ENCODE measurements at places on chromosomes 11 and 22. TPM values are rescaled to one million over a fixed set of nuclear protein-coding genes. Genes with fewer than 3 reads are reported as not detected.

The RAB39A gene
- total RNA-seq = not detected

The NNMT gene
- 370 TPM for total RNA-seq

The PACSIN2 gene
- 58.9 TPM for total RNA-seq

The PHF5A gene
- 22.5 TPM for total RNA-seq

The MRTFA gene
- 58.2 TPM for total RNA-seq

The SERPIND1 gene
- not detected for total RNA-seq

The MMP12 gene
- 0.17 TPM for total RNA-seq

The APOL3 gene
- 5.9 TPM for total RNA-seq

- no peaks in the 10 kb centered on the region for H3K36me3 ChIP-seq
- H3K27me3 ChIP-seq = no peaks in the 10 kb centered on the region
- H3K4me1 ChIP-seq = peaks cover 31% of the 10 kb centered on the region
- H3K27ac ChIP-seq = peak overlapping the region; percentile 84
- no peak for DNase-seq
These were observed 1.4 kb downstream of the SIK2 start for GRCh38 chr11:111603611-111604130.

GRCh38 chr22:47654922-47655491 lies 892.6 kb downstream of the TBC1D22A start:
- H3K27me3 ChIP-seq = no peaks in the 10 kb centered on the region
- no peaks in the 10 kb centered on the region for H3K4me1 ChIP-seq
- H3K4me3 ChIP-seq = no peak overlapping the region
- DNase-seq = no peak

DNA sequence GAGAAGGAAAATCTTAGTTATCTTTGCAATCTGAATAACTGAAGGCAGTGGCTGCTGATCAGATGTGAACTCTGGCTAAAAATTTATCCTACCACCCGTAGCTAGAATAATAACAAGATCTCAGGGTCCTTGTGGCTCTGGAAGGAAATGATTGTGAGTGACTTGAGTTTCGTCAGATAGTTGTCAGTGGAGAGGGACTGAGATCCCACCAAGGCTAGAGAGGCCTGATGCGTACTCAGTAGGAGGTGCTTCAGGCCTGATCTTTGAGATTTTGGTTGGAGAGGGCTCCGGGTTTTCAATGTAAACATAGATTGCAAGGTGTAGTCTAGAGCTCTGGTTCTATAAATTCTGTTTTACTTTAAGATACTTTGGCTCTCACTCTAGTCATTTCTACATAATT lies 1.4 kb downstream of the MADD start:
- peak overlapping the region; percentile 74 for H3K27ac ChIP-seq
- DNase-seq = no peak
- peak overlapping the region; percentile 73 for H3K4me3 ChIP-seq
- H3K27me3 ChIP-seq = no peaks in the 10 kb centered on the region

- H3K36me3 ChIP-seq = no peaks in the 10 kb centered on the region
- peak overlapping the region; percentile 49 for H3K27ac ChIP-seq
- no peaks in the 10 kb centered on the region for H3K27me3 ChIP-seq
These were observed 13.6 kb upstream of the APOL5 start for GRCh38 chr22:35703861-35704584.

DNA sequence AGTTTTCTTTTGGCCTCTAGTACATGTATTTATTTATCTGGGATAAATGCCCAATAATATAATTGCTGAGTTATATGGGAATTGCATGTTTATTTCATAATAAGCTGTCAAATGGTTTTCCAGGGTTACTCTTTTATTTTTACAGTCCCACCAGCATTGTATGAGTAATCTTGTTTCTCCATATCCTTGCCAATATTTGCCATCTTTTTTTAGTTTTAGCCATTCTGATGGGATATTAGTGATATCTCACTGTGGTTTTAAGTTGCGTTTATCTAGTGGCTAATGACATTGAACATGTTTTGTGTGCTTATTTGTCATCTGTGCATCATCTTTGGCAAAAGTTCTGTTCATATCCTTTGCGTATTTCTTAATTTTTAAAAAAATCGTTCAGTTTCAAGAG lies 372.8 kb upstream of the CCDC179 start:
- H3K4me3 ChIP-seq = no peak overlapping the region
- DNase-seq = no peak
- H3K4me1 ChIP-seq = peaks cover 9% of the 10 kb centered on the region
- no peak overlapping the region for H3K27ac ChIP-seq
- peaks cover 10% of the 10 kb centered on the region for H3K27me3 ChIP-seq

- DNase-seq = no peak
- H3K27ac ChIP-seq = peak overlapping the region; percentile 28
- H3K27me3 ChIP-seq = no peaks in the 10 kb centered on the region
- H3K4me3 ChIP-seq = no peak overlapping the region
These were observed 5.3 kb upstream of the LRRN4CL start for GRCh38 chr11:62694455-62695167.

DNA sequence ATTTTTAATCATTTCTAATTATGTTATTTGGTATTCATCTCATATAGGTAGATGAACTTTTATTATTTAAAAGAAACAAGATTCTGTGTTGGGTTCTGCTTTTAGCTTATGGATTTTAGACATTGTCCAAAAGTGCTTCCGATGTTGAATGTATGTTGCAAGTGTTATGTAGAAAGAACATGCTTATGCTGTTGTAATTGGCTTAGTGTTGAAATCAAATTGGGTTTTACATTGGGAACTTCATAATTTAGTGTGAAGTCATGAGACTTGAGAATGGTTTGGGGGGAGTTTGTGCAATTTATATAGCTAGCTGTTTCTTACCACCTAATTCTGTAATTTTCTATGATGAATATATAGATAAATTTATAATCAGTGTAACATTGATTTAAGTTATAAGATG lies 3.6 kb downstream of the MTMR3 start:
- H3K4me3 ChIP-seq = no peak overlapping the region
- no peak for DNase-seq
- H3K4me1 ChIP-seq = peaks cover 3% of the 10 kb centered on the region
- no peak overlapping the region for H3K27ac ChIP-seq

DNA sequence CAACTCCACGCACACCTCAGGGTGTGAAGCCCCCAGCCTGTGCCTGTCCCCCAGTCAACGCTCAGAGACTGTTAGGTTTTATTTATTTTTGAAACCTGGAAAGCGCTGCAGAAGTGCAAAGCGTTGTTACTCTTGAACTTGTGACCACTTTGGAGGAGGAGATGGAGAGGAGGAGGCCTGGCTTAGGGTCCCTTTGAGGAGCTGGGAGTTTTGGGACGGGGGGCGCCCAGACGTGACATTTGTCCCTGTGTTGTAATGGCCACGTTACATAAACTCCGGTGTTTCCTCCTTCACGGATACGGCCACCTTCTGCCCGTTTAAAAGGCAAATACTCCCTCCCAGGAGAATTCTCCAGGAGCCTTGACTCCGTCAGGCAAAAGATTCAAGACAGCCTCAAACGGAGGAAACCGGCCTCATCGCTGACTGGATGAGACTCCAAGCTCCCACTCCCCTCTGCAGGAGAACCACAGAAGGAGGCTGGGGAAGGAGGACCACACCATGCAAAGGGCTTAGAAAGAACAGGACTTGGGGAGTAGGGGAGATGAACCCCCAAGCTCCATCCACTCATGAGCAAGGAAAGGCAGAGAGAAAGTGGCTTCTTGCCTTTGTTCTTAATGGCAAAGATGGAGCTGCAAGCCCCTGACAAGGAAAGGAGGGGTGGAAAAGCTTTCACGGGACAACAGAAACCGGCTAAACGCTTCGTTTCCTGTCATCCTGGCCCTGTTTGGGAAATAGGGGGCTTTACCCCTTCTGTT lies 630 bp downstream of the PIK3IP1 start:
- H3K27ac ChIP-seq = peak overlapping the region; percentile 77
- H3K36me3 ChIP-seq = peaks cover 3% of the 10 kb centered on the region
- peaks cover 38% of the 10 kb centered on the region for H3K4me1 ChIP-seq
- H3K27me3 ChIP-seq = no peaks in the 10 kb centered on the region
- peak overlapping the region; percentile 80 for H3K4me3 ChIP-seq
- no peak for DNase-seq

DNA sequence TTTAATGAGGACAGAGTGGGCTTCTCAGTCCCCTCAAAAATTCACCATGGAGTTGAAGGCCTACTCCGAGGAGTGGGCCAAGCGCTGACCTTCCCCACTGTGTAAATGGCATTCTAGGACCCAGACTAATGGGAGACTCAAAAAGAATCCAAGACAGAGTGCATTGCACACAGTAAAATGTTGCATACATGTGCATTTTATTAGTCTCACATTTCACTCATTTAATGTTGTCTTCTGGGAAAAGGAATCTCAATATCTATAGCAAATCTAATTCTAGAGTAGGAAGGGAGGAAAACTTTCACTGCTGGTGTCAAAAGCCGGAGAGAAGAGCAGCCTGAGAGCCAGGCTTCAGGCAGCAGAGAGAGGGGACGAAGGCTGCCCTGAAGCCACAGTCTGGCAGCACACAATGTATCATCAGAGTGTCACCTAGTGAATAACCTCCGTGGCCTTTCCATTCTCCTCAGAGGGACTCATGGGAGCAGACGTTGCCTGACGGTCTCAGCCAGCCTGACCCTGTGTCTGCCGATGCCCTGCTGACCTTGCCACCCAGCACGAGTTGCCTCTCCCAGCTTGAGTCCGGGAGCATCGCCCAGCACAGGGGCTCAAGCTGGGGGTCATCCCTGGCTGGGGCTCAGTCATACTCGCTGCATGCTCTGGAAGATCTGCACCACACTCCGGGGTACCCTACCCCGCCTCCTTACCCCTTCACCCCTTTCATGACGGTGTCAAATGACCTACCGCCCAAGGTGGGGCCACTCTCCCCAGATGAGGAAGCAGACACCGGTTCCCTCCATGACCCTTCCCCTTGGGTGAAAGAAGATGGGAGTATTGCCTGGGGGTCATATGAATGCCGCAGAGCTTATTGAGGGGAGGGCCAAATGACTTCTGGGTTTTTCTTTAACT lies 12.9 kb upstream of the POU2AF3 start:
- H3K4me1 ChIP-seq = no peaks in the 10 kb centered on the region
- no peak for DNase-seq
- H3K27ac ChIP-seq = no peak overlapping the region

DNA sequence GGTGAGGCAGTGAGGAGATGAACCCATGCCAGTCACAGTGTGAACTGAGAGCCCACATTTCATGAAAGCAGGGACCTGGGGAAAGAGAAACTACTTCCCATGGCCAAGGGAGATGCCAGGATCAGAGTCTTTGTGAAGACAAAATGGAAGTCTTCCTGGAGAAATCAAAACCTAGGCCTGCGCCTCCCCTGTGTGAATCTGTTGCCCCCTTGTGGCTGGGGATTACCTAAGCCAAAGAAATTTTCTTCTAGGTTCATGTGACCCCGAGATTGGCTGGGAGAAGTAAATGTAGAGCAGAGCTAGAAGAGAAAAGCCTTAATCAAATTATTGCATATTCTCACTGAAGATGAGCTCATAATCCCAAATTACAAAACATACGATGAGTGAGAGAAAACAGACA lies 1075.3 kb downstream of the TBC1D22A start:
- peaks cover 61% of the 10 kb centered on the region for H3K4me1 ChIP-seq
- H3K27me3 ChIP-seq = no peaks in the 10 kb centered on the region
- H3K4me3 ChIP-seq = no peak overlapping the region
- H3K27ac ChIP-seq = peak overlapping the region; percentile 83
- no peak for DNase-seq

GRCh38 chr22:50218153-50218995 lies 17.6 kb downstream of the SELENOO start:
- peaks cover 7% of the 10 kb centered on the region for H3K4me1 ChIP-seq
- peaks cover 20% of the 10 kb centered on the region for H3K36me3 ChIP-seq
- H3K27me3 ChIP-seq = no peaks in the 10 kb centered on the region
- H3K27ac ChIP-seq = no peak overlapping the region

DNA sequence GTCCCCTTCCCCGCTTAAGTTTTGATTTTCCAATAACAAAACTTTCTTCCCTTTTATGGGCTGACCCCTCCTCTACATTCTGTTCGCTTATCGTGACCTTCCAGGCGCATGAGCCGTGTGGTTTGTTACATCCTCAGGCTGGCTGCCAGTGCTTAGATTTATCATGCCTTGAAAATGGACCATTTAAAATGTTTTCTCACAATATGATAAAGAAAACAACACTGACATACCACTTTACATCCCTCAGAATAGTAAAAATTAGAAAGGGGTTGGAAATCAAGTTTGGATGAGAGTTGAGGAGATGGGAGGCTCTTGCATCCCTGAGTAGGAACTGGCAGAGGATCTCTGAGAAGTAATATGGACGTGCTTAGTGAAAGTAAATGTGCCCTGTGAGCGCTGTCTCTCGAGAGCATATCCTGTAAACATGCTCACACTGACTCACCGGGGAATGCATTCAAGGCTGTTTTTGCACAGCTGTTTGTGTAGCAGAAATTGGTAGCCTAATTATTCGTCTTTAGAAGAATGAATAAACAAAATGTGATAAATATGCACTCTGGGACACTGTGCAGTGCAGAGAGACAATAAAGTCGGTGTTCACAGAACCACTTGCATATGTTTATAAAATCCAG lies 17.1 kb upstream of the TOLLIP start:
- DNase-seq = no peak
- peaks cover 7% of the 10 kb centered on the region for H3K36me3 ChIP-seq
- peaks cover 29% of the 10 kb centered on the region for H3K27me3 ChIP-seq
- H3K4me3 ChIP-seq = no peak overlapping the region
- H3K27ac ChIP-seq = no peak overlapping the region

DNA sequence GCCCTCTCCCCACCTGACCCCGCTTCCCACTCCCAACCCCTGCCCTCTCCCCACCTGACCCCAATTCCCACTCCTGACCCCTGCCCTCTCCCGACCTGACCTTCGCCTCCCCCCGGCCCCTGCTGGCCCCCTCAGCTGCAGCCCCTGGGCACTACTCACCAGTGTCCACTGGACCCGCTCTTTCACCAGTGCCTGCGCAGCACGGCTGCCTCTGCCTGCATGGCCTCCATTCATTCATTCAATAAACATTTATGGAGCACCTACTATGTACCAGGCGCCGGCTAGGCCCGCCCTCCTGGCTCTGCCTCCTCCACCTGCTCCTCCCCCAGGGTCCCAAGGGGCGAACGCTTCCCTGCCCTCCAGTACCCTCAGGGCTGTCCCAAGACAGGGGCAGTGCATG lies 42.6 kb downstream of the ELFN2 start:
- H3K27me3 ChIP-seq = peaks cover 37% of the 10 kb centered on the region
- H3K36me3 ChIP-seq = no peaks in the 10 kb centered on the region
- H3K4me1 ChIP-seq = no peaks in the 10 kb centered on the region

DNA sequence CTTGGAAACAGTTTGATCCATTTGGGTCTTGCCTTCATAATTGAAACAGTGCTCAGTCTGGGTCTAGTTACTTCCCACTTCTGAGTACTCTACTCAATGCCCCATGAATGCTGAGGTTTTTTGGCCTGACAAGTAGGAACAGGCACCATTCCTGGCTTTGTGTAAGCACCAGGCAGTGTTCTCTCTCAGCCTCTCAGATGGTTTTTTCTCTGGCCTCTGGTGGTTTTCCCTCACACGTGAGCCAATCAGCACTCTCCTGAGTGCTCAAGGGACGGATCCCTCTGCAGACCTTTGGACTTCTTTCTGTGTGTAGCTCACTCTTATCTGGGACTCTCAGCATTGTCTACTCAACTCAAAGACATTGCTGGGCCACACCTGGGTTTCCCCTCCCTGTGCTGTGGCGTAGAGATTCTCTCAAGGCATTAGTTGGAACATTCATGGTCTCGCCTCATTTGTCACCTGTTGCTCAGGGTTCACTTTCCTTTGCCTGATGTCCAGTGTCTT lies 21.3 kb downstream of the SIK2 start:
- H3K36me3 ChIP-seq = peaks cover 20% of the 10 kb centered on the region
- no peak for DNase-seq
- no peaks in the 10 kb centered on the region for H3K27me3 ChIP-seq
- H3K27ac ChIP-seq = no peak overlapping the region
- peaks cover 3% of the 10 kb centered on the region for H3K4me1 ChIP-seq
